ENCODE measurements at places on chromosomes 3 and 15. TPM values are rescaled to one million over a fixed set of nuclear protein-coding genes. Genes with fewer than 3 reads are reported as not detected.

DNA sequence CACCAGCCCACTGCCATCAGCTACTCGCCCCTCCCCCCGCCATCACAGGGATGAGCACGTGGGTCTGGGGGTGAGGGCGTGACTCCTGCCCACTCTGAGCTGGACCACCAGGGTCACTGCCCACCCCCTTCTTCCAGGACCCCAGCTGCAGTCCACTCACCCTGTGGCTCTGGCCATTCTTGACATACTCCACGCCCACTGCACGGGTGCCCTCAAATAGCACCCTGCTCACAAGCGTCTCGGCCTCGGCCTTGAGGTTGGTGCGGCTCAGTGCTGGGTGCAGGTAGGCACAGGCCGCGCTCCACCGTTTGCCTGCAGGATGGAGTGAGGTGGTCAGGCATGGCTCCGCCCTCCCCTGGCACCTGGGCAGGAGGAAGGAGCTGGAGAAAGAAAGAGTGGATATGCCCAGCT lies 23.9 kb downstream of the CHDH start:
- DNase-seq: no peak

- DNase-seq: no peak
These were observed 977.6 kb downstream of the IGSF11 start for GRCh38 chr3:118057086-118057485.

GRCh38 chr15:57205996-57206395 lies 170.3 kb upstream of the CGNL1 start:
- no peak for DNase-seq

DNA sequence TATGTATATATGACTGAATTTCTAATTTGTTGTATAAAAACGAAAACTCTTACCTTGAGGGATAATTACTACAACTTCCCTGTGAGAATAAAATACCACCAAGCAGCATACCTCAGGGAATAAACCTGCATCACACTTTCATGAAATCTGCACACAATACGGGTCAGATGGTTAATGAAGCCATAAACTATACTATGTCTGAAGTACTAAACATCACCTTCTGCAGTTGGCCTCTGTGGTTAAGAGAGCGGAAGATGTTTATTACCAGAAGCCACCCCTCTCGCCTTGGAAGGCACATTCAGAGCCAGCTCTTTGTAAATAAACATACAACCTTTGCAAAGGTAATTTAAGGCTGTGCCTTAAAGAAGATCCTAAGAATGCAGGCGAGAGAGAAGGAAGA lies 462.1 kb upstream of the NR2F2 start:
- no peak for DNase-seq

DNA sequence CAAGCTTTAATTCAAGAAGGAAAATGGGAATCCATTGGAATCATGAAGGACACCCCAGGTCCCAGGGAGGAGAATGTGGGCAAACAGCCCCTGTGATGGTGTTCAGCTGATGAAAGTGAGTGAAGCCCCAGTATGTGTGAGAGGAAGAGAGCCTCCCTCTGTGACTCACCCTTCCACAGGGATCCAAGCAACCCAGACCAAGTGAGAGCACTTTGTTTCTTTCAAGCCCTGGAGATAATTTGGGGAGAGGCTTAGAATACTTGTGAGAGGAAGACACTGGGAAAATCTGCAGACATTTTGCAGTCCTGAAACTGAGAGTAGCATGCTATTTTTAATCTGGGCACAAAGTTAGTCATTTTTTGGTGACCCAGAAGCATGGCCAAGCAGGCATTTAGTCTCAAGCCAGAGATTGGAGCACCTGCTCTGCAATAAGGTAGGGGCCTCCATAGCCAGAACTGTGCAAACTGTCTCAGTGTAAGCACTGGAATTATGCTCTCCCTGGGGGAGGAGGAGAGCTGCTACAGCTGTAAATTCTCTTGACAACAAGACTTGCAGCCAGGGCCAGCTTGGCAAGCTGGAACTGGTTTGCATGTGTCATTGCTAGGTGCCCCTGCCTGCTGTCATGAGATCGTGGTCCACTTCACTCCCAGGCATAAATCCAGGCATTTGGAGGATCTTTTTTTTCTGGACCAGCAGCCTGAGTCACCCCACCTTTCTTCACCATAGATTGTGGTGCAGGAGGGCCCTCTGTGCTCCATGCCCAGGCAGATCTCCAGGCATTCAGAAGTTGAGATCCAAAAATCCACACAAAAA lies 537.8 kb upstream of the DPPA4 start:
- DNase-seq: peak; percentile 7

GRCh38 chr3:12822725-12823373 lies 18.5 kb downstream of the RPL32 start:
- DNase-seq: no peak

DNA sequence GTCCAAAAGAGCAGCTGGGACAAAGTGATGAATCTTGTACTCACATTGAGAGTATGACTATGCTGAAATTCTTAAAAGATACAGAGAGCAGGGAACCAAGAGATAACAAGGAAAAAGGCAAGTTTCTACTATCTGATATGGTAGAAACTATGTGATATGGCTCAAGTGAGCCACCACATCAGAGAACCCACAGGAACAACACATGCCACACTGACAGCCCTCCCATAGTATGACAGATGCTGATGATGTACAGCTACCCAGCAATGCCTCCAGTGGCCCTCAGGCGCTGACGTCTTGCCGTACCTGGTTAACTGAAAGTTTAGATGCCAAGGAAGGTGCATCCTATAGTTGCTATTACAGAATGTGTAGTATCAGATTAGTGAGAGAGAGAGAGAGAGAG lies 42.4 kb downstream of the CHAC1 start:
- DNase-seq: no peak

Gene GOLGA6A
- not detected for total RNA-seq

Gene KLF15
- 0.11 TPM for total RNA-seq

Gene MUC13
- total RNA-seq: 0.17 TPM

Gene KNL1
- 65.0 TPM for total RNA-seq

- no peak for DNase-seq
These were observed 55.9 kb downstream of the PGPEP1L start for GRCh38 chr15:98951493-98952320.

GRCh38 chr15:63942486-63943365 lies 103.6 kb downstream of the DAPK2 start:
- DNase-seq: peak; percentile 26

- no peak for DNase-seq
These were observed 1271.7 kb upstream of the GBE1 start for GRCh38 chr3:83033133-83033532.

GRCh38 chr15:72487070-72487797 lies 13.1 kb downstream of the ARIH1 start:
- peak; percentile 47 for DNase-seq

GRCh38 chr15:28096670-28097431 lies 2.3 kb downstream of the OCA2 start:
- DNase-seq: no peak

- DNase-seq: peak; percentile 46
These were observed 8.6 kb downstream of the CLEC3B start for GRCh38 chr3:45034612-45035252.

DNA sequence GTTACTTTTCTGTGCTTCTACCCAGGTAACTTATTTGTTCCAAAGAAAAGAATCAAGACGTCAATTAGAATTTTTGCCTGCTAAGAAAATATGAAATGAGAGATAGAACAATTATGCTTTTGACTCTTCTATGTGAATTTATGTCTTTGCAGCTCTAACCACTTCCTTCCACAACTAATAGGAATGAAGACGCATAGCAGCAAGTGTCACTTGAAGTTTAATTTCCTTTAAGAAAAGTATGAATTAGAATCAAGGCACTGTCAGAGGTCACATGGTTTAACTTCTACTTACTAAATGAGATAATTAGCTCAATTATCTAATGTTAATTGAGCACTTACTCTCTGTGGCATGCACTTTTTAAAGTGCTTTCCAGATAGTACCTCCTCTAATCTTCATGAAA lies 3.3 kb downstream of the WDR49 start:
- DNase-seq: no peak

- DNase-seq: no peak
These were observed 43.0 kb downstream of the CTXND1 start for GRCh38 chr15:80208758-80209734.

GRCh38 chr3:66748175-66748876 lies 247.5 kb upstream of the LRIG1 start:
- DNase-seq: no peak

- no peak for DNase-seq
These were observed 2.6 kb downstream of the SPTBN5 start for GRCh38 chr15:41891226-41891625.

Gene STXBP5L
- under 0.01 TPM for total RNA-seq

GRCh38 chr15:76309601-76310330 lies 1.5 kb downstream of the ETFA start:
- no peak for DNase-seq

DNA sequence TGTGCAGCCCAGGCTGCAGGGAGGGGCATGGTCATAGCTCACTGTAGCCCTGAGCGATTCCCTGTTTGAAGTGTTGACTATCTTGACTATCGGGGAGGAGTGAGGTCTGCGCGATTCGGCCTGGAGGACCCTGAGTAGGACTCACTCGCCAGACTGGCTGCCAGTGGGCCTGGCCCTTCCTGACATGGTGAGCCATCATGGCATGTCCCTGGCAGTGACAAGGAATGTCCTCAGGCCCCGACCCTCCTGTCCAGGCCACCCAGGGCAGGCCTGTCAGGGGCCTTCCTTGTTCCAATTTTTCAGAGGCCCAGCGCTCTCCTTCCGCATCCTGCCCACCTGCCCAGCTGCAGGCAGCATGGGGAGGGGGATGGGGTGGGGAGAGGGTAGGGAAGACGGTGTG lies 5.2 kb upstream of the OCA2 start:
- no peak for DNase-seq

Gene NME9
- not detected for total RNA-seq

Gene NEK11
- 6.1 TPM for total RNA-seq

DNA sequence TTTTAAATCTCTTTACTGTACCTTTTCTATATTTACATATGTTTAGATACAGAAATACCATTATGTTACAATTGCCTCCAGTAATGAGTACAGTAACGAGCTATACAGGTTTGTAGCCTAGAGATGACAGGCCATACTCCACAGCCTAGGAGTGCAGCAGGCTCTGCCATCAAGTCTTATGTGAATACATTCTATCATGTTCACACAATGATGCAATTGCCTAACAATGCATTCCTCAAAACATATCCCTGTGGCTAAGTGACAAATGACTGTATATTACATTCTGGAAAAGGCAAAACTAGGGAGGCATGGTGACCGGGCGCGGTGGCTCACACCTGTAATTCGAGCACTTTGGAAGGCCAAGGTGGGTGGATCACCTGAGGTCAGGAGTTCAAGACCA lies 192.4 kb upstream of the IGF1R start:
- no peak for DNase-seq

Gene ZNF80
- 0.06 TPM for total RNA-seq

DNA sequence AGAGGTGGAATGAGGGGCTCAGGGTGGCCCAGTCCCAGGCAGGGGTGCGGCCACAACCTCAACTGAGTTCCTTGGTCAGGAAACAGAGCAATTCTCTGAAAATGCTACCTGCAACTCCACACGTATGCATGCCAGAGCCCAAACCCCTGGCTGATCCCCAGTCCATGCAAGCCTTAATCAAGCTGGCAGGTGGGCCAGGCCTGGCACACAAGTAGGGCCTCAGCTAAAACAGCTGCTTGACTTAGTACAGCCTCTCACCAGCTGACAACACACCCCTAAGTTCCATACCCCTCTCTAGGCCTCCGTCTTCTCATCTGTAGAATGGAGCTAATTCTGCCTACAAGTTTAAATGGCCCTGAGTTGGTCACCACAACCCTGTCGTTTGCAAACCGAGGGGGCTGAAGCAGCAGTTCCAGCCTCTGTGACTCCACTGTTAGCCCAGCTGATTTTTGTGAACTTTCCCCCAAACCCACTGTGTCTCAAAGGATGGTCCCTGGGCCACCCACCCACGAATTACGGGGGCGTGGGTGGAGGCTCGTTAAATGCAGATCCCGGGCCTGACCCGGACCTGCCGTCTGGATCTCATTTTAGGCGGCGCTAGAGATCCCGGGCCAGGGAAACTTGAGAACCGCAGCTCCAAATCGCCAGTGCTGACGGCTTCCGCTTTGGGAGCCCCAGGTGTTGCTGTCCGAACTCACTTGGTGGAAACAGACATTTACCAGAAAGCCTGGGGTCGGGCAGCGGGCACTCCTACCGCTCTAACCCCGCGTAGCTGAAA lies 927 bp downstream of the CHDH start:
- no peak for DNase-seq

DNA sequence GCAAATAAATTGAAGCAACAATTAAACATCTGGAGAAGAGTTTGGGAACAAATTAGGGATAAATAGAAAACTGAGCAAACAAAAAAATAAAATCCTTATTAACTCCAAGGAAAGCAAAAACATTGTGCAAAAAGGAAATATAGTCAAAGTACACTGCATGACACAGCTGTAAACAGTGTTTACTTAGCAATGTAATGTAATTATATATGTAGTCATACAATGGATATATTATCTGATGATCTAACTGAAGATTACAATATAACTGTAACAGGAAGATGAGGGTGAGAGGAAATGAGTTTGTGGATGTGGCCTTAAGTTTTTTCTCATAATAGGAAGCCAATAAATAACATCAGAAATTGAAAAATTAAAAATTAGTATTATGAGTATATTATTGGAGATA lies 42.5 kb downstream of the SCN10A start:
- no peak for DNase-seq

Gene RSL24D1
- 64.8 TPM for total RNA-seq

DNA sequence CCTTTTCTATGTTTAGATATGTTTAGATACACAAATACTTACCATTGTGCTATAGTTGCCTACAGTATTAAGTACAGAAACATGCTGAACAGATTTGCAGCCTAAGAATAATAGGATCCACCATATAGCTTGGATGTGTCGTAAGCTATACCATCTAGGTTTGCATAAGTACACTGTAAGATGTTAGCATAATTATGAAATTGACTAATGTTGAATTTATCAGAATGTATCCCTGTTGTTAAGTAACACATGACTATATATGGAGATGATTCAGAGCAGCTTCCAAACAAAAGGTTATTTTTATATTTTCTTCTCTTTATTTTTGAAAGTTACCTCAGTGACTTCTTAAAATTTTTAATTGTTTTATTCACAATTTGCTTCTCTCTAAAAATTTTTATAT lies 2.4 kb downstream of the SLC28A2 start:
- no peak for DNase-seq

DNA sequence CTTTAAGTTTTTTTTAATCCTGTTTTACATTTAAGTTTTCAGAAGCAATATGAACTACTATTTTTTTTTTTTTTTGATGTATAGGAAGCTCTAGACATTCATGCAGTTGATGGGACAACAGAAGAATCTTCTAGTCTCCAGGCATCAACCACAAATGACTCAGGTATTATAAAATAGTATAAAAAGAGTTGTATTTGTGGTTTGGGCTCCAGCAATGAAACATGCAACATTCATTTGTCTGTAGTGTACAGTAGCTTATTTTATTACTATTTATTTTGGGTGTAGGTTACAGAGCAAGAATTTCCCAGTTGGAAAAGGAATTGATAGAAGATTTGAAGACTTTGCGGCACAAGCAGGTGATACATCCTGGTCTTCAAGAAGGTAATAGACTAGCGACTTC lies 38.6 kb downstream of the MGA start:
- DNase-seq: peak; percentile 64

DNA sequence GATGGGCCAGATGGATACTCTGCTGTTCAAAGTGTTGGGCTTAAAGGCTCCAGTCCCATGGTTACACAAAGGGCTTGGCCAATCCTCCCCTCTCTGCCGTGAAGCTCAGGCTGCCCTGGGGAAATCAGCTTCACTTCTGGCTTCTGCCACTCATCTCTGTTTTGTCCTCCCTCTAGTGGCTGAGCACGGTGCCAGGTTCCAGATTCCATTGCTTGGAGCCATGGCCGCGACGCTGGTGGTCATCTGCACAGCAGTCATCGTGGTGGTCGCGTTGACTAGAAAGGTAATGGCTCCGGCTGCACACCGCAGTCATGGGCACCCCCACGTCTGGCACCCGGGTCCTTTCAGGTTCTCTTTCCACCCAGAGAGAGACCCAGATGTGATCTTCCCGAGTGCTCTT lies 5.6 kb downstream of the TIGIT start:
- DNase-seq: peak; percentile 23

Data from LHCN-M2 (cell line).